ENCODE measurements at places on chromosomes 11 and 22.
A peak's percentile ranks its signal among the peaks of the same experiment; 100 is the strongest.

DNA sequence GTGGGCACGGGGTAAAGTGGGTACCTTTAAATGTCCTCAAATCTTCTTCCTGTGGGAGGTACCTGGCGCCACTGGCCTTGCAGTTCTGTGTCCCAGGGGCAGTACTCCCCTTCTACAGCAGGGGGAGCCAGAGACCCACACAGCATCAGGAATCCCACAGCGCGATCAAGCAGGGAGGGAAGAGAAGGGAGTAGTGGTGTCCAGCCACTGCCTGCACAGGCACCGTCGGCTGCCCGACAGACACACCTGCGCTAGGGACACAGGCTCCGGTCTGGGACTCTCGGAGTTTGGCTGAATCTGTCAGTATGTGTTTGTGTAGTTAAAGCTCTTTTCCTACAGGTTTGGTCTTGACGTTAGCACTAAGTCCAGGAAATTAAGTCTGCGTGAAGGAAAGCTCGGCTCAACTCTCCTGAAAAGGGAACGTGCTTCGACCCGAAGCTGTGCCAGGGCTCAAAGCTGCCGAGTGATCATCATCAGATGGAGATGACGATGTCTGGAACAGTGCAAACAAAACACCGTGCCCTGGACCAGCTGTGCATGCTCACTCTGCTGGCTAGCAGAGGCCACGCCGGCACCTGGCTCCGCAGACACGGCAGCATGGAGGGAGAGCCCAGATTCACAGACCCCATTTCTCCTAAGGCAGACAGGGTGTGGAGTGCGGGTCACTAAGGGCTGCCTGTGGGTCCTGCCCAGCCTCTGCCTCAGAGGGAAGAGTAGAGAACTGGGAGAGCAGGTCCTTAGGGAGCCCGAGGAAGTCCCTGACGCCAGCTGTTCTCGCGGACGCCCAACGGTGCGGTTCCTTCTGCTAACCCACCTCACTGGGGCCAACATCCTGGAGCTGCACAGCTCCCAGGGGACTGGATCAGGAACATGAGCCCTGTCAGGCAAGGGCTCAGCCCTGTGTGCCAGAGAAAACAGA is 56.0 kb upstream of the BID start:
- peak; percentile 86 for DNase-seq

DNA sequence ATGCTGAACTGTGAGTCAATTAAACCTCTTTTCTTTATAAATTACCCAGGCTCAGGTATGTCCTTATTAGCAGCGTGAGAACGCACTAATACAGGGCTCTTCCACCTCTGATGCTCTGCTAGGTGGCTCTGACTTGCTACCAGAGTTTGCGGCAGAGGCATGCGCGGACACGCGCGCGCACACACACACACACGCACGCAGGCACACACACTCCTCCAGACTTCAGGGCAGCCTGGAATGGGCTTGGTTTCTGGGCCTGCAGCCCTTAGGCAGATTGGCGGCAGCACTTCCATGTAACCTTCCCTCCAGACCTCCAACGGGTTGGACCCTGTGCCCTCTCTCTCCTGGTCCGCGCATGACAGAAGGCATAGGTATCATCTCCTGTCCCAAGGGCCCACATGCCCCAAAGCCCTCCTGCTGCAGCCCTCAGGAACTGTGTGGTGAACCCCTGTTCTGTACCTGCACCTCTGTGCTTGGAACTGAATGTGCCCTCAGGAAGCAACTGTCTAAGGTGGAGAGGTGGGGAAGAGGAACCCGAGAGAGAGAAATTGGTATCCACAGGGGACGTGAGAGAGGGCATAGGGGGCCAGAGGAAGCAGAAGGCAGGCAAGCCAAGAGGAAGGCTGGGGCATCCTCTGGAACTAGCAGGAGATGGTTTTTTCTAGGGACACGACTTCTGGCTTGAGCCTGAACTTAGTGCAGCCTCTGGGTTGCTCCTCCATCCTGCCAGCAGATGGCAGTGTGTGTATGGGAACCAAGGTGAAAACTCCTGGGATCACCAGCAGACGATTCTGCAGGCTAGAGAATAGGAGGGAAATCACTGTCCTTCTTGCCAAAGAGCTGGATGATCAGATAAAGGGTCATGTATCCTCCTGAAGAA is 23.4 kb upstream of the RIC3 start:
- DNase-seq = peak; percentile 63

DNA sequence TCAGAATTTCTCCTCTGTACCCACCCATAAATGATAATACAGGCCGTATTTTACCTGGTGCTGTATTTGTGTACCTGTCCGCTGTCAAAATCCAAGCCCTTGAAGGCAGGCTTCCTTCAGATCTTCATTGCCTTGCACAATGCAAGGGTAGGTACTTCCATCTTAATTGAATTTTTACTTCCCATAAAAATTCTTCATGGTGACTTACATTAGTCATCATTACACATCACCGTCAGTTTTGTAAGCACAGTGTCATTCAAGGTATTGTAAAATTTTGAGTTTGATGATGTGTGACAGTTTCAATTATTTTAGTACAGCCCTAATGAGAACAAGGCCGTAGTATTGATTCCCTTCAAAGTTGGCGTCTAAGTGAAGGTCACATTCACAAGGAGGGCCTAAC is 770 bp upstream of the TSG101 start:
- no peak for DNase-seq

DNA sequence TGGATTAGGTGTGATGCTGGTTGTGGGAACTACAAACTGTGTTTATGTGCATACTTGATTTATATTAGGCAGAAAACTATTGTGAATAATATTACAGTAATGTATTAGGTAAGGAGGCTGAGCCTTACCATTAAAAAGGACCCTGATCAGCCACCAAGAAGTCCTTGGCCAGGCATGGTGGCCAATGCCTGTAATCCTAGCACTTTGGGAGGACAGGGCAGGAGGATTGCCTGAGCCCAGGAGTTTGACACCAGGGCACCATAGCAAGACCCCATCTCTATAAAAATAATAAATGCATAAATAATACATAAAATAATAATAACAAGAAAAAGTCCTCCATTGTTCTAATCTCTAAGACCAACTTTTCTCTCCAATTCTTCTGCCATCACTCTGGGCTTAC is 3.2 kb upstream of the ZBED5 start:
- no peak for DNase-seq

DNA sequence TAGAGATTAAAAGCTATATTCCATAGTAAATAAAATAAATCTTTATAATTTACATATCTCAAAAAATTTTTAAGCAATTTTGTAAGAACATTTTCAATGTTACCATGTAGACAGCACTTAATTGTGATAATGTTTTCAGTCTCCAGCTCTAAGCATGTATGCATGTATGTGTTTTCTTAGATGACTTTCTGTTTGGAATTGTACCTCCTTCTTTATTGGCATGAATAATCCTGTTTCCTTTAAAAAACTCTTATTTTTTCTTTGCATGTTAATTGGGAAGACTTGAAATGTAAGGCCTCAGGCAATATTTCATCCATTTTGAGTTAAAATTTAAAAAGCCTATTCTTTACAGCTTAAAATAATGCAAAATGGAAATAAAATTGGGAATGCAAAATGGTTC is 2.0 kb upstream of the OR2AG1 start:
- DNase-seq = no peak

DNA sequence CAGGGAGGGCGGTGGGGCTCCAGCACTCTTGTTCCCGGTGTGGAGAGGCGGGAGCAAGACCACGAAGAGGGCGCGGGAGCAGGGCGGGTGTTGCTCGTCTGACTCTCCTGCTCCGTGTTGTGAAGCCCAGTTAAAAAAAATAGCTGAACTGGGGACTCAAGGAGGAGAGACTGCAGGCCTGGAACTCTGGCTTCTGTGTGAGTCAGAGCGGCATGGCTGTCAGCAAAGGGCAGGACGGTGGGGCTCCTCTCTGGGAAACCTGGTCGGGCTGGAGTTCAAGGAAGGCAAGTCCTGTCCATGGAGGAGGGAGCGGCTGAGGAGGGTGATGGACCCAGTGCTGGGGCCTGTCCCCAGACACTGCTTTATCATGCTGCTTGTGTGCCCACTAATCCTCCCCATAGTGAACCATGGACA is 152.3 kb downstream of the FEZ1 start:
- no peak for DNase-seq
